ENCODE measurements at places on chromosomes 11 and 22. TPM values are rescaled to one million over a fixed set of nuclear protein-coding genes. Genes with fewer than 3 reads are reported as not detected.

The MYO7A gene
- 0.23 TPM for total RNA-seq

The LGR4 gene
- total RNA-seq = 38.0 TPM

The APOA1 gene
- total RNA-seq = 1.1 TPM

The RIBC2 gene
- total RNA-seq = 0.12 TPM

The YWHAH gene
- 88.1 TPM for total RNA-seq

The OR8D1 gene
- total RNA-seq = not detected

The OR52H1 gene
- 0.38 TPM for total RNA-seq

The LUZP2 gene
- total RNA-seq = 0.08 TPM

The OR51B5 gene
- total RNA-seq = not detected

The SMIM35 gene
- total RNA-seq = not detected

The OR52A1 gene
- total RNA-seq = not detected

The RPS19BP1 gene
- total RNA-seq = 48.0 TPM

The HEPHL1 gene
- 0.30 TPM for total RNA-seq

The OR4A16 gene
- not detected for total RNA-seq

The C11orf98 gene
- 54.1 TPM for total RNA-seq

The PLAAT4 gene
- total RNA-seq = 8.3 TPM
